ENCODE measurements at places on chromosomes 7 and 10.

DNA sequence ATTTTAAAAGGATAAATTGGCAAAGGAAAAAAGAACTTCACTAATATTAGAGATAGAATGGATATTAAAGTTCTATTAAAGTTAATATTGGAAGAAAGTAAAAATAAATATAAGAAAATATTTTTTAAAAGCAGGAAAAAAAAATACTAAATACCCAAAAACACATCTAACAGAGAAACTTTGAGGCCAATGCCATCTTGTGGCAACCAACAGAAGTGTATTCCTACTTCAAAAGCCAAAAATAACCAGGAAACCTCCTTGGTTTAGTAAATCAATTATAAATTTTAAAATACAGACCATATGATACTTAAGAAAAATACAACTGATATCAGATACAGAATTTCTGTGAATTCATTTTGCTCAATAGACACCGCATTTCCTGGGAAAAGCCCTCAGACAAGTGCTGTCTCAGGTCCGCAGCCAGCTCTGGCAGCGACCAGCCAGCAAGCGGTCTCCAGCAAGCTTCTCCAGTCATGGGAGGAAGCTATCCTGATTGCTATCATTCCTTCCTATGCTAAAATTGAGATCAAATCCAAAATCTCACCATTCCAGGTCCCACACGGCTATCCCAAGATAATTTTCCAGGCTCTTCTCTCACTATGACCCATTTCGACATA lies 65.3 kb downstream of the LMBR1 start:
- no peak for DNase-seq

DNA sequence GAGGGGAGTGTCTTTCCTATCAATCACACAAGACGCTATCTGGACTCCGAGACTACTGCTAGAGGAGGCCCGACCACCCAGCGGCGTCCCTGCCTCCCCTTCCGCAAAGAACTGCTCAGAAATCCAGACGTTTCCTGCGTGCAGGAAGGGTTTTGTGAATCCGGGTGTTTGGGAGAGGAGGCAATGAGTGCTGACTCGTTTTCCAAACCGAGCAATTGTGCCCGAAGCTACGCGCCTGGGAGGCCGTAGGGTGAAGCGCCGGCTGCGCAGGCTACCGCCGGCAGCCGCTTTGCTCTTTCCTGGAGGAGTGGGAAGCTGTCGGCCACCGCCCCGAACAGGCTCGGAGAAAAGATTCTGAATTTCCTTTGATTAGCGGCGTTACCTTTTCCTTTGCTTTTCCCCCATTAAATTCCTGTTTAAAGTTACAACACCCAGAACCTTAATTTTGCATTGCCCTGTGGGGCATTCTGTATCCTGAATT lies 5.3 kb downstream of the VAX1 start:
- no peak for DNase-seq

DNA sequence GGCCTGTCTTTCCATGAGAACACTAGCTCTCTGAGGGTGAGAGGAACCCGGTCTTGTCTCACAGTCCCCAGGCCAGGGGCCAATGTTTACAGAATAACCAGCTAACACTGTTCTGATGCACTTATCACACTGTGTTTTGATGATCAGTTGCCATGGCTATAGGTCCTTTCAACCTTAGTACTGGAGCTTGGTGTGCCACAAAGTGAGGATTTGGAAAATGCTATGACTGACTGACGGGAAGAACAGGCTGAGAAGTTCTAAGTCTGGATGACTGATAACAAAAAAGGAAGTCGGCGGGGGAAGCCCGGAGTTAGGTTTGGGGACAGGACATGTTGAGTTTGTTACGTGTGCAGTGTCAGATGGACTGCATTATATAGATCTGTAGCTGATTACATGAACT lies 141.8 kb downstream of the CTTNBP2 start:
- DNase-seq = no peak

GRCh38 chr10:114094795-114095194 lies 51.1 kb downstream of the ADRB1 start:
- DNase-seq = no peak

GRCh38 chr10:121658611-121659010 lies 60.4 kb upstream of the FGFR2 start:
- DNase-seq = no peak

GRCh38 chr10:105023211-105024111 lies 382.4 kb downstream of the SORCS3 start:
- DNase-seq = no peak

- DNase-seq = no peak
These were observed 276.1 kb downstream of the DNAJB6 start for GRCh38 chr7:157612664-157613561.

- no peak for DNase-seq
These were observed 2.0 kb downstream of the DBF4 start for GRCh38 chr7:87878208-87878735.

DNA sequence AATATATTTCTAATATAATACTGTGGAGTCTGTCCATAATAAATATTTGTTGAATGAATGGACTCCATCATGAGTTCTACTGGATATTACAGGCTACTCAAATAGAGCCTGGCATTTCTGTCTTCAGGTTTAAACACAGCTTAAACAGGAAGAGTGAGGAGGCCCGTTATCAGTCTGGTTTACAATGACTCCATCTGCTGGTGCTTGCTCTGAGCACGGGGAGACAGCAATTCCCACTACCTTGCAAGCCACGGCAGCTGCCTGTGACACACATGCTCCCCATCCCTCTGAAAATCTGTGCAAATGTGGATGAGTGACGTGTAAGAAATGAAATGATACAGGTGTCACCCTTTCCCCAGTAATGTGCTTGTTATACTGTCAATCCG lies 293.5 kb upstream of the IMMP2L start:
- DNase-seq = peak; percentile 10

- no peak for DNase-seq
These were observed 24.5 kb downstream of the STEAP1 start for GRCh38 chr7:90178679-90179278.

DNA sequence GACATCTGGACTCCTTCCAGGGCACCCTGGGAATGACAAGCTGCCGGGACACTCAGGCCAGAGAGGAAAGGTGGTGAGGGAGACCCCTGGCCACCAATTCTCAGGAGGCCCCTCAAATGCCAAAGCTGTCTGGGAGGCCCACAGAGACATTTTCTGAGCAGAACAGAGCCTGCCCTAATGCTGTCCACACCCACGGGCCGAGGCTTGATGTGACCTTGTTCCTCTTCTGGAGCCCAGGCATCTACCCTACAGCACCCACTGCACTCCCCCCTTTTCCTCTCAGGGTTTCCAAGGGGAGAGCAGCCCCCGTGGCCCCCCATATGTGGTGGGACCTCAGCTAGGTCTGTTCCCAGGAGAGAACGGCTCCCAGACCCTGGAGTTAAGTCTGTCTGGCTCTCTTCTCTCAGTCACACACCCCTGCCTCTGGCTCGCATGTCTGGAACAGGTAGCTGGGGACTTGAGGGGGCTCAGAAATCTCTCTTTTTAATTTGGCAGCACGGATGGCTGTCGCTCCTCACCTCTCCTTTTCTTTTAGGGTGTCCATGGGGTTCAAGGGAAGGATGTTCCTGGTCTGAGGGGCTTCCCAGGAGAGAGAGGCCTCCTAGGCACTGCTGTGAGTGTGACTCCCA lies 16.8 kb upstream of the VOPP1 start:
- DNase-seq = no peak

DNA sequence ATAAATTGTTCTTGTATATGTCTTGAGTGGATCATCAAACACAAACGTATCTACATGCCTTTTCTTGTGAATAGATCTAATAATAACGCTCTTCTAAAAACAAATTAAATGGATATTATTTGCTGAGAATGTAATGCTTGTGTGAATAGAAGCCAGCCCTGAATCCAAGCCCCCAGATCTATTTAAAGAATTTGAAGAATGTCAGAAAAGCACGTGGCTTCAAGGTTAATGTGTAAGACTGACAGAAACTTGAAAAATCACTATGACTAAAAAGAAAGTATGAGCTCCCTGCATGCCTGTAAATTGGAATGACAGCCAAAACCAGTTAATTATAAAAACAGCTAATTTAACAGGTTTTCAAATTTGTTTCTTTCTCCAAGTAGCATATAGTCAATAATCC lies 43.2 kb upstream of the ATRNL1 start:
- DNase-seq = no peak

GRCh38 chr10:1107679-1108078 lies 51.5 kb downstream of the WDR37 start:
- no peak for DNase-seq

- no peak for DNase-seq
These were observed 249.2 kb downstream of the SFMBT2 start for GRCh38 chr10:7161484-7162250.

GRCh38 chr10:26491276-26491675 lies 53.1 kb downstream of the APBB1IP start:
- DNase-seq = no peak

- no peak for DNase-seq
These were observed 291.7 kb downstream of the DPP6 start for GRCh38 chr7:154343778-154344412.
